ENCODE measurements at places on chromosomes 6 and 20. TPM values are rescaled to one million over a fixed set of nuclear protein-coding genes. Genes with fewer than 3 reads are reported as not detected.

FILIP1 gene
- total RNA-seq = 0.66 TPM

GRCh38 chr6:33314515-33314942 lies 651 bp upstream of the TAPBP start:
- peaks cover 20% of the 10 kb centered on the region for H3K27me3 ChIP-seq
- H3K27ac ChIP-seq = no peak overlapping the region
- peaks cover 11% of the 10 kb centered on the region for H3K36me3 ChIP-seq
- DNase-seq = peak; percentile 73
- peaks cover 4% of the 10 kb centered on the region for H3K4me1 ChIP-seq

- no peak overlapping the region for H3K4me3 ChIP-seq
- H3K27ac ChIP-seq = no peak overlapping the region
- no peaks in the 10 kb centered on the region for H3K36me3 ChIP-seq
- DNase-seq = no peak
- H3K4me1 ChIP-seq = no peaks in the 10 kb centered on the region
These were observed 412.6 kb downstream of the QKI start for GRCh38 chr6:163827143-163827542.

DNA sequence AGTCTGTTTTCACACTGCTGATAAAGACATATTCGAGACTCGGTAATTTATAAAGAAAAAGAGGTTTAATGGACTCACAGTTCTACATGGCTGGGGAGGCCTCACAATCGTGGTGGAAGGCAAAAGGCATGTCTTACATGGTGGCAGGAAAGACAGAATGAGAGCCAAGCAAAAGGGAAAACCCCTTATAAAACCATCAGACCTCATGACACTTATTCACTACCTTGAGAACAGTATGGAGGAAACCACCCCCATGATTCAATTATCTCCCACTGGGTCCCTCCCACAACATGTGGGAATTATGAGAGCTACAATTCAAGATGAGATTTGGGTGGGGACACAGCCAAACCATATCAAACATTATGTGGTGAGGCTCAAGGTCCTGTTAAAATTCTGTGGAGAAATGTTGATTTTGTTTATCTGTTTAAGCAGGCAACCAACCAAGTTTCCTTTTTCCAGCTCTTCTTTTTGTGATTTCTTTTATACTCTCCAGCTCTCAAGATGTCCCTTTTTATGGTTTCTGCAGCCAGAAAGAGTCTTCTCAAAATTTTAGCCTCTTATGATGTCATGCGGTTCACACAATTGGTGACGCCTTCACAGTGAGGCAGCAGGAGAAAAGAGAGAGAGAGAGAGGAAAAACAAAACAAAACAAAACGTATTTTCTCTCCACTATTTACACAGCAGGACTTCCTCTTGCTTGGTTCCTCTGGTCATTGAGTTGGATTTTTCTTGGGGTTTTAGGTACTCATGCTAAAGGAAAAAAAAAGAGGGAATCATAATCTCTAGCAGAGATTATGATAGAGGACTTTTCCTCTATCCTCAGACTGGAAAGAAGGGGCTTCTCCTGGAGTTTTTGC lies 18.0 kb downstream of the AIG1 start:
- no peak overlapping the region for H3K4me3 ChIP-seq
- no peaks in the 10 kb centered on the region for H3K4me1 ChIP-seq
- DNase-seq = no peak
- no peaks in the 10 kb centered on the region for H3K27me3 ChIP-seq

FABP7 gene
- total RNA-seq = 1.9 TPM

DNA sequence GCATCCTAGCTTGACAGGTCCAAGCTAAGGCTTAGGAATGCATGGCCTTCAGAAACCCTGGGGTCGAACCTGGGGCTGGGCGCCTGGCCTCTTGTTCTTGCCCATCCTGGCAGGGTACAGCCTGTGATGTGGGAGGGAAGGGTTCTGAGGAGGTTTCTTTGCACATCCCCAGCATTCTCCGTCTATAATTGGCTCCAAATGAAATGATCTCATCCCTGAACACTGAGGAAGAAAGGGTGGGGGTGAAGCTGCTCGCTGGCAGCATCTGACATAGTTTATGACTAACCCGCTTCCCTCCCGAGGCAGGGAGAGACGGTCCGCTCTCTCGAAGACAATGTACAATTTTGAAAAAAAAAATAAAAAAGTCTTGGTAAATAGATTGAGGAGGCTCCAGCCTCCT lies 67.1 kb upstream of the ZNFX1 start:
- DNase-seq = no peak
- H3K4me1 ChIP-seq = no peaks in the 10 kb centered on the region
- no peaks in the 10 kb centered on the region for H3K36me3 ChIP-seq
- H3K4me3 ChIP-seq = no peak overlapping the region
- no peak overlapping the region for H3K27ac ChIP-seq

DNA sequence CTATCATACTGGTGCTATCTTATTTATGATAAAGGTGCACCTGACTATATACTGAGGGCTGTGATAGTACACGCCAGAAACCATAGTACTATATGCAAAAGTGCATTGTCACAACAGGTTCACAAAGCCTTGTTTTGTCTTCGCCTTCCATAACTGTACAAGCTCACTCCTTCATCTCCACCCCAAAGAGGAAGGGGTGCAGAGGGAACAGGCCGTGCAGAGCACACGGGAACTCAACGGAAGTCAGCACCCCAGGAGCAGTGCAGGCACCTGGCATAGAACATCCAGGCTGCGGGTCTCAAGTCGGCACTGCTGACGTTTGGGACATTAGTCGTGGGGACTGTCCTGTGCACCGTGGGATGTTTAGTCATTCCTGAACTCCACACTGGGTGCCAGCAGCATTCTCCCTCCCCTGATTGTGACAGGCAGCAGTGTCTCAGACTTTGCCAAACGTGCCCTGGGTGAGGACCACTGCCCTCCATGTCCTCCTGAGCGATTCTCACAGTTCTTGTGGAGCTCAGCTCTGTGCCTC lies 99.7 kb downstream of the PXDC1 start:
- no peak for DNase-seq
- no peak overlapping the region for H3K4me3 ChIP-seq
- no peak overlapping the region for H3K27ac ChIP-seq
- no peaks in the 10 kb centered on the region for H3K36me3 ChIP-seq

- no peaks in the 10 kb centered on the region for H3K27me3 ChIP-seq
- H3K4me1 ChIP-seq = no peaks in the 10 kb centered on the region
- DNase-seq = no peak
- no peak overlapping the region for H3K4me3 ChIP-seq
- no peaks in the 10 kb centered on the region for H3K36me3 ChIP-seq
These were observed 451.8 kb downstream of the COL12A1 start for GRCh38 chr6:74753883-74754600.

DNA sequence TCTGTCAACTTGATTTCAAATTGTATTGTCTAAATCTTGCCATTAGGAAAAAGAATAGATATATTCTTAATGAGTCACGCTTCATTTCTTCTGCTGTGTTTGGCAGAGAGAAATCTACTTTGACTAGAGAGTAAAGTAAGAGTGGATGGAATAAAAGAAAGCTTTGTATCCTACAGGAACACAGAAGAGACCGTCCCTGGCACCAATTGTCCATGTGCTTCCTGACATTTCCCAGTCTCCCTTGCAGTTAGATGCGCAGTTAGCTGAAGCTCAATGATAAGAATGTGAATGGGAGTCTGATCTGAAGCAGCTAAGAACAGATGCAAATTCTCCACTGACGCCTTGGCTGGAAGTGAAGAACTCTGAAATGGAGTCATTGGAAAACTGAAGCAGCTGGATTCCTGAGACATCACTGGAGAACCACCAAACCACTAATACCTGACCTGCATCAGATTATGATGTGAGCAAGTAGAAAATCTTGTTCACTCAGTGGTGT lies 528.2 kb upstream of the MARCKS start:
- DNase-seq = no peak
- no peak overlapping the region for H3K27ac ChIP-seq

IP6K3 gene
- total RNA-seq = not detected

- H3K27ac ChIP-seq = no peak overlapping the region
- H3K27me3 ChIP-seq = no peaks in the 10 kb centered on the region
- DNase-seq = no peak
- H3K36me3 ChIP-seq = no peaks in the 10 kb centered on the region
These were observed 9.9 kb upstream of the UST start for GRCh38 chr6:148736774-148737412.

TMEM74B gene
- total RNA-seq = 2.8 TPM

GRCh38 chr20:58447511-58448391 lies 58.7 kb downstream of the VAPB start:
- peak; percentile 91 for DNase-seq
- no peak overlapping the region for H3K27ac ChIP-seq
- H3K4me1 ChIP-seq = peaks cover 25% of the 10 kb centered on the region
- no peaks in the 10 kb centered on the region for H3K27me3 ChIP-seq

GRCh38 chr20:47016068-47016664 lies 121.5 kb downstream of the EYA2 start:
- no peak for DNase-seq
- H3K4me3 ChIP-seq = no peak overlapping the region
- H3K27me3 ChIP-seq = no peaks in the 10 kb centered on the region
- peaks cover 7% of the 10 kb centered on the region for H3K4me1 ChIP-seq
- H3K27ac ChIP-seq = no peak overlapping the region
- H3K36me3 ChIP-seq = peaks cover 67% of the 10 kb centered on the region

DNA sequence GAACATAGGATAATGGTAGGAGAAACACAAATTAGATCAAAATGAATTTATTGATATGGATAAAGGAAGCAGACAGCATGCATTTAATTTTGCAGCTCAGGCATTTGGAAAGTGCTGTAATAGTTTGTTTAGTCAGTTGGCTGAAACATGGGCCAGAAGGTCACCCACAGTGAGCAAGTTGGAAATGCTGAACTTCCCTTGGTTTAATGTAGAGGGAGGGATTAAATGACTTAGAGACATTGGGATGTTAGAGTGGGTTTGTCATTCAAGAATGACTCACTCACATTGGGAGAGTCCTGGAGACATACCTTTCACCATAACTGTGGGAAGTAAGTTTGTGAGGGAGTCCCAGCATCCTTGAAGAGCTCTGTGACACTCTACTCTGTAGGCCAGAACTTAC lies 231.5 kb upstream of the PLCB4 start:
- H3K27me3 ChIP-seq = no peaks in the 10 kb centered on the region
- H3K36me3 ChIP-seq = no peaks in the 10 kb centered on the region
- H3K4me3 ChIP-seq = no peak overlapping the region
- DNase-seq = no peak

EYS gene
- 0.47 TPM for total RNA-seq

SRF gene
- total RNA-seq = 33.0 TPM

All from endodermal cell (in vitro differentiated cells).